ENCODE measurements at places on chromosomes 2 and 18.

GRCh38 chr2:129793431-129793902, 186.0 kb upstream of the RAB6C start:
- no peak for DNase-seq

GRCh38 chr2:214107726-214108125, 303.1 kb upstream of the VWC2L start:
- DNase-seq: no peak

DNA sequence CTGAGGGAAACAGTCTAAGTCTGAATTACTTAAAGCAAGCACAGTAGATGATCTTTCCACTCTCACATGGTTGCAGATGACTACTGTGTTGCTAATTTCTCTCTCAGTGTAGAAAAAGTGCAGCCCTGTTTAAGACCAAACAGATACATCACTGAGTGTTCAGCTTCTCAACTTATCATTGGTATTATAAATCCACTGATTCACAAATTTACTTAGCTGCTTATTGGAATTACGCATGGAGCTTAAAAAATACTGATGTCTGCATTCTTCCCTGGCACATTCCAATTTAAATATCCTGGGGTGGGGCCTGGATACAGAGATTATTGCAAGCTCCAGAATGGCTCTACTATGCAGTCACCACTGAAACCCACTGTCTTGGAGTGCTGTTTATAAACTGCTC, 411.2 kb downstream of the RND3 start:
- DNase-seq: no peak

- no peak for DNase-seq
These were observed 60.8 kb downstream of the NCKAP1 start for GRCh38 chr2:182977463-182977862.

- peak; percentile 59 for DNase-seq
These were observed 14.1 kb upstream of the PMAIP1 start for GRCh38 chr18:59885579-59886163.

DNA sequence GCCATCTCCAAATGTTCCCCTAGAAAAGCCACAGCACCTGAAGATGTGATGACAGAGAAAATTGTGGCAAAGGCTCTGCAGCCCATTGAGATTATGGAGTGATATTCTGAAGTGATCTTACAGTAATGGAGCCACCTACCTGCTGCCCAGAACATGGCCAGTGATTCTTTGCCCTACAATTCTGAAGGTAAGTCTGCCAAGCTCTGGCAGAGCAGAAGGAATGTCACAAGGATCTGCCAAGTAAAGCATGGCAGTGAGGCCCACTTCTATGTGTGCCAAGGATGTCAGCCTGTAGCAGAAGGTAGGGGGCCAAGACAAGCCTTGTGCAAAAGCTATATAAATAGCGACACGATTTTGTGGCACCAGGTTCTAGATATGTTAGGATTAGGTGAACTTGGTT, 155.1 kb downstream of the RND3 start:
- no peak for DNase-seq

DNA sequence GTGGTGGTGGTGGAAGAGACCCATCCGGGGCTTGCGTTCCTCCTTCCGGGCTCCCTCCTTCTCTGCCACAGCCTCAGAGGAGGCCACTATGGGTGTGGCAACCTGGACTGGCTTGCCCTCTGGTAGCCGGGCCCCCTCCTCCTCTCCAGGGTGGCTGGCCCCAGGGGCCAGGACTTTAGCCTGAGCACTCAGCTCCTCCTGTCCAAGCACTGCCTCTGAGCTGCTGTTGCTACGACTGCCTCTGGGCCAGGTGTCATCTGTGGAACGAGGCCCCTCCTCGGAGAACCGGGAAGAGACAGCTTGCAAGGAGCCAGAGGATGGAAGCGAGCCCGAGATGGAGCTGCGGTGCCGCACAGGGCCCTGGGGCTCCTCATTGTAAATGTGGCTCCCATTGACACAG, 16.7 kb upstream of the SFXN5 start:
- no peak for DNase-seq

- no peak for DNase-seq
These were observed 147.6 kb upstream of the HDAC4 start for GRCh38 chr2:239548451-239548871.

DNA sequence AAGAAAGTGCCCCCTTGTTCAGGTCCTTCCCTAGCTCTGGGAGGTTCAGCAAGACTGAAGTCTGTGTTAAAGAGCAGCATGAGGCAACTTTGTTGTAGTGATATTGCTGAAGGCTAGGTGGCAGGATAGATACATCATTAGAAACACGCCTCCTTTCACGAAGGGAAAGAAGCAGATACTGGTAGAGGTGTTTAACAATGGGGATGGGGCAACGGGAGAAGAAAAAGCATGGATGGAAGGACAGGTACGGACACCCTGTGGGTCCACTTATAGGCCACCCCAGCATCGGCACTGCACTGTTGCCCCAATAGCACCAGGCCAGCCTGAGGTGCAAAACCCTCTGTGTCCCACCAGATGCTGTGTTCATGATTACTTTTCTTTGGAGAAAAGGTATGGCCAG, 3.5 kb upstream of the IGFBP5 start:
- peak; percentile 63 for DNase-seq
